ENCODE measurements at places on chromosomes 4 and X.

GRCh38 chrX:53383376-53384076, 38.9 kb downstream of the SMC1A start:
- peak; percentile 44 for DNase-seq

GRCh38 chrX:38552721-38553120, 8.6 kb upstream of the TSPAN7 start:
- DNase-seq: no peak

GRCh38 chr4:8171266-8171665, 12.7 kb upstream of the ABLIM2 start:
- DNase-seq: no peak

GRCh38 chr4:156223985-156224384, 270.3 kb upstream of the CTSO start:
- DNase-seq: no peak

GRCh38 chr4:94256144-94256783, 48.6 kb downstream of the SMARCAD1 start:
- no peak for DNase-seq

All from left ventricle myocardium superior (tissue), 1 donor.